HTR-8/SVneo (cell line): ENCODE measurements at places on chromosomes 3 and 15.

GRCh38 chr3:66039590-66039887 is 821 bp upstream of the MAGI1 start:
- no peak for DNase-seq

GRCh38 chr15:77742127-77742526 is 109.4 kb upstream of the LINGO1 start:
- no peak for DNase-seq

- no peak for DNase-seq
These were observed 66.2 kb downstream of the RASA2 start for GRCh38 chr3:141553055-141553454.

DNA sequence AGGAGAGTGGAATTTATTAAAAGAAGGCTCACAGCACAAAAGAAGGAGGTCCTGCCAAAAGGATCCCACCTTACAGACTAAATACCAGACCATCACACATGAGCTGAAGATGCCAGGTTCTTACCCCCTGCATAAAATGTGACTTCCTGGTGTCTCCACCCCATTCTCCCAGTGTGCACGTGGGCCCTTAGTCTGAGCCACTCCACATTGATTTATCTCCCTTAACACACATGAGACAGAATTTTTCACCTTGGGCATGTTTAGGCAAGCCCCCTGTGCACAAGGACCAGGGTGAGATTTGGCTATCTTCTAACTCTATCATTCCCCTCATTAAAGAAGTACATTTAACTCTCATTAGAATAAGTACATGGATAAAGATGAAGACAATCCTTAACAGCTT is 916.7 kb downstream of the PLOD2 start:
- no peak for DNase-seq

- no peak for DNase-seq
These were observed 67.1 kb upstream of the SEC13 start for GRCh38 chr3:10387881-10388609.
